ENCODE measurements at places on chromosomes 2 and 18.
A peak's percentile ranks its signal among the peaks of the same experiment; 100 is the strongest.

DNA sequence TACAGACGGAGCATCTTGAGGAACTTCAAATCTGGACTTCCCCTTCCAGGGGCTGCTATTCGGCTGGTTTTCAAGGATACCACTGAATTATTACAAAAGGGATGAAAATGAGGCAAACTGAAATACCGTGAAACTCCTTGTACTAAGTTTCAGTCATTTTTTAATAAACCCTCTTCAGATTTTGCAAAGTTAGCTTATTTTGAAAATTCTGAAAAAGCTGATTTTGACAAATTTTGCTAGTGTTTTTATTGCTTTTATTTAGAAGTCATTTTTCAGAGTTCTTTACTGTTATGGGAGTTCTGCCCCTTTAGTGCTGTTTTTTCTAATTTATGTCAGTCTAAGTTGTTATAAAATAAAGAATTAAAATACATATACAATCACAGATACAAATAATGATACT, 390.4 kb upstream of the VRK2 start:
- no peak for DNase-seq

DNA sequence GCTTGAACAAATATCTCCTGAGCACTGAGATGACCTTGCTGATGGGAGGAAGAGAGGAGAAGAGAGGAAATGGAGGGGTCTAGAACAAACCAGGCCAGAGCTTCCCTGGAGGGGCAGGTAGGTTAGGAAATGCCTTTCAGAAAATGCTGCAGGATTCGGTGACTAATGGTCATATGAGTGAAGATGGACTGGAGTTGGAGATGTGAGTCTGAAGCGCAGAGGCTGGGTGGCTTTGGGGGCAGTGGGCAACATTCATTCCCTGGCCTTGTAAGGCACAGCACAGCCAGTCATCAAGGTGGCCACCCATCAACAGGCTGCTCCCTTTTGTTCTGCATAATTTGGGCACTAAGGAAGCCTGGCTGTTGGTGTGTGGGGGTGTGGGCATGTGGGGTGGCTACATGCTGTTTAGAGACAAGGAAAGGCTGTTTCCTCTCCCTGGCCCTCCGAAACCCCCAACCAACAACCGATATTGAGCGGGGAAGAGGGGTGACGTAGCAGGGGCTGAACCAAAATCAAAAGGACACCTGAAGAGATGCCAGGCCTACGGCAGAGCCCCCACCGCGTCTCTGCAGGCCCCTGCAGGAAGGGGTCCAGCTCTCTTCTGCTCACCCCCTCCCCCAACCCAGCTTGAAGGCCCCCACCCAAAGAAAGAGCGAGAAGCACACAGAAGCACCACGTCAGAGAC, 1.5 kb downstream of the SLC30A3 start:
- no peak for DNase-seq

GRCh38 chr2:239685556-239685955, 284.7 kb upstream of the HDAC4 start:
- no peak for DNase-seq

- peak; percentile 97 for DNase-seq
Measured at GRCh38 chr2:17540093-17540812, at the start of gene VSNL1. Gene VSNL1 (plus strand): TSS chr2:17540696. CDS start chr2:17592075, 51,379 bp downstream.

DNA sequence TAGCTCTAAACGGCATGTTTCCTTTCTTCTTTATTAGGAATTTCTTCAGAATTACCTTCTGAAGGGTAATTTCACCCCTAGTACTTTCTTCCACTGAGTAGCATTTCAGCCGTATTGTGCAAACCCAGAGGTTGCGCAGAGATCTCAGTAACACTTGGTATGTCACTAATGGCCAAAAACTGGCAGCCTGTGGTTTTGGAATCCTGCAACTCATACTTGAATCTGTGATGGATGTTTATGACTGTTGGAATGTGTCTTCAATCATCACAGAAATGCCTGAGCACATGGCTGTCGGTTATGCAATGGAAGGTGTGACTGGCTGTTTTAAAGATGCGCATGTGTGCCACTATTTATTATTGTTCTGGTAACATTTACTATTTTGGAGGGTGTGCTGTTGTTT, 100.0 kb downstream of the COLEC12 start:
- DNase-seq = no peak

DNA sequence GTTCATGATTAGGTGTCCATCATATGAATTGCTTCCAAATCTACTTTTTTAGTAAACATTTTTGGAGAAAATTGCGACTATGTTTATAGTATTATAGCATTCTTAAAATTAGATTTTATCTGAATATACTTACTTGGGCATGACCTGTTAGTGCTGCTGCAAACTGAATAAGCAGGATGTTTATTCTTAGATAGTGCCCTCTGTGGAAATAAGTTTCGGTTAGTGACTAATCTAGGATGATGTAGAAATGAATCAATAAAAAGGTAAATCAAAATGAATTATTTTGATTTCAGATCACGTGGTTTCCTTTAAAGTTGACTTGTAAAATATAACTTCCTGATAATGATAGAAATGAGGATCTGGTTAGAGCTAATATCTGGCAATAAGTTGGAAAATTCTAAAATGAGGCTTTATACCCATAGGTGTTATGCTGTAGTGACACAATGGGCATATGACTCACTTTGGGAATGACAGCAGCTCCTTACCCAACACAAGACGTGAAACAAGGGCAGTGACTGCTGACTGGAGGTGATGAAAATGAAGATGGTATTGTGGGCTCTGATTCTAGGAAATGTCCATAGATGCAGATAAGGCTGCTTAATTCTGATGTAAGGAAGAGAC, 165.8 kb upstream of the TCF4 start:
- DNase-seq = no peak

- no peak for DNase-seq
Measured at GRCh38 chr18:50456285-50456684, 81.4 kb downstream of the SKA1 start.

DNA sequence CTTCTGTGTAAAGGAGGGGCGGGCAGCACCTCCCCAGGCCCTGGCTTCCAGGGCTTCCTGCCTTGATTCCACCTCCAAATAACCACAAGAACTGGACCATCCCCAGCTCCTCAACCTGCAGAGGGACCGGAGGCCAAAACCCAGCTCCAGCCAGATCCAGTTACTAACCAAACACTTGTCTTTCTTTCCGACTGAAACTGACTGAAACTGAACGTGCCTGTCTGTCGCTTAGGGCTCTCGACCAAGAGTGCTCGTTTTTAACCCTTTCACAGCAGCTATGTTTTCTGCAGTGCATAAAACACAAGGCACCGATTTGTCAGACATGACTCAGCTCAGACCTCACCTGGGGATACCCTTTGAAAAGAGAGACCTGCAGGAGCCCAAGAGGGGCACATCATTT, 249.9 kb upstream of the SIX2 start:
- peak; percentile 92 for DNase-seq

- DNase-seq = no peak
Measured at GRCh38 chr2:230537531-230537976, 121.6 kb downstream of the SP100 start.

- no peak for DNase-seq
Measured at GRCh38 chr2:46984040-46984439, 68.4 kb upstream of the MCFD2 start.

DNA sequence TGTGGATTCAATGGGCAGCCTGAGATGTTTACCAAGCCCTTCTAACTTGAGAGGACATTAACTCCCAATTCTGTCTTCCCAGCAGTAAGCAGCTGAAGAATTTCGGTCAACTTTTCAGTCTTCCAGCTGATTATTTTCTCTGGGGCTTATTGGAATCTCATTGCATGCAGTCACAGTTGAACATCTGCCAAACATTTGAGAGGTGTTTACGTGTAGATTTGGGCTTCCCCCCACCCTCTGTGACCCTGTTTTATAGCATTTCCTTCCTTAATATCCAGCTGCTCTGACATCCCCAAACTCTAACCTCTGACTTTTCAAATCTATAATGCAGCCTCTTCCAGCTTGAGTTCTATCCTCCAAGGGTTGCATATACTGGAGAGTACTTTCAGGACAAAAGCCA, 16.5 kb upstream of the VIT start:
- DNase-seq = no peak

GRCh38 chr18:41695441-41695840, 259.6 kb upstream of the PIK3C3 start:
- no peak for DNase-seq

DNA sequence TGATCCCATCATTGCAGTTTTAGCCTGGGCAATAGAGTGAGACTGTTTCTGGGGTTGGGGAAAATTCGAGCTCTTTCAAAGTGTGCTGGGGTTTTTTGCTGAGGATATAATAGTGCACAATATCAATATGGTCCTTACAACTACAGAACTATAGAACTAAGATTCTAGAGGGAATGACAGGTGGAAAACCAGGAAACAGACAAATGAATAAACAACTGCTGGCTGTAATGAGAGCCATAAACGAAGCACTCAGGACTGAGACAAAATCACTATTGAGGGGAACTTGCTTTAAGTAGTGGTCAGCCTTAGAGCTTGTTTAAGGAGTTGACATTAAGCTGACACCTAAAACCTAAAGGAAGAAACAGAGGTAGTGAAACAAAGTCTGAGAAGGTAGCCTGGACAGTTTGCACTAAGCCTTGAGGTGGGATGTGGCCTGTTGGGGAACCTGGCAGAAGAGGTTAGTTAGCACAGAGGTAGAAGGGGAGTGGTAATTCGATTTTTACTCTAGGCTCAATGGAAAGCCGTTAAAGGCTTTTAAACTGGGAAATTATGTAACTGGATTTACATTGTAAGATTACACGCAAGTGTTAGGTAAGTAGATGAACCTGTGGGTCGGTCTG, 33.8 kb downstream of the LCLAT1 start:
- no peak for DNase-seq

- DNase-seq = no peak
Measured at GRCh38 chr2:130374587-130375290, 18.9 kb downstream of the PTPN18 start.

DNA sequence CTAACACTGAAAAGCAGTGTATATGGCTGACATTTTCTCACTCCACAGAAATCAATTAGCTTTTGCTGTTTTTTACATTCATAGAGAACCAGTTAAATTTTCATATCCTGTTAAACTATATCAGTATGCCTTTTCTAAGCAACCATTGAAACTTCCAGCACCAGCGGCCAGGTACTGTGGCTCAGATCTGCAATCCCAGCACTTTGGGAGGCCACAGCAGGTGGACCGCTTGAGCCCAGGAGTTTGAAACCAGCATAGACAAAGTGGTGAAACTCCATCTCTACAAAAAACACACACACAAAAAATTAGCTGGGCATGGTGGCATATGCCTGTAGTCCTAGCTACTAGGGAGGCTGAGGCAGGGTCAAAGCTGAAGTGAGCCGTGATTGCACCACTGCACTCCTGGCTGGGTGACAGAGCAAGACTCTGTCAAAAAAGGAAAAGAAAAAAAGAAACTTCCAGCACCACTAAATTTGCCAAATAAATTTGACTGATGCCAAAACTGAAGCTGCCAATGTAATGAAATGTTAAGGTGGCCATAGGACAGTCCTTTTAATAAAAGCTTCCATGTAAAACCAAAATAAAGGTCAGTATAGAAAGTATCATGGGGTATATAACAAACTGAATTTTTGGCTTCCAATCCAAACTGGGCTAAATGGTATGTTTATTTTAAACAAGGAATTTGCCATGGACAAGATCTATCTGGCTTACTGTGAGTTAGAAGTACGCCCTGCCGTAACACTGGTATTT, 3.5 kb downstream of the SFT2D3 start:
- no peak for DNase-seq

DNA sequence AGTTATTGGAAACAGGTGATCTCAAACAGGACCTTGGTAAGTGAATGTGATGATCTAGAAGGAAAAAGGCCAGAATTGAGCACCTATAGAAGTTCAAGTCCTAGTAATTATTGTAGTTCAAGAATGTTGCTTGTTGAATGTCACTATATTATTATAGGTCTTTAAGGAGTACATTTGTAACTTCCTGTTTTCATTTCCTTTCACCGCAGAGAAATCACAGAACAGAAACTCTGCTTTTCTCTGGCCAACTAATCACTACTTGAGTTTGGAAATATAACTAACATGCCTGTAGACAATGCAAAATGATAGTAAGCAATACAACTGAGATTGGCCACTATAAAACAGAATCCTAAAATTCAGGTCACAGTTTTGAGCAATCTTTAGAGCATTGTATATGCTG, 61.8 kb upstream of the EFEMP1 start:
- no peak for DNase-seq

DNA sequence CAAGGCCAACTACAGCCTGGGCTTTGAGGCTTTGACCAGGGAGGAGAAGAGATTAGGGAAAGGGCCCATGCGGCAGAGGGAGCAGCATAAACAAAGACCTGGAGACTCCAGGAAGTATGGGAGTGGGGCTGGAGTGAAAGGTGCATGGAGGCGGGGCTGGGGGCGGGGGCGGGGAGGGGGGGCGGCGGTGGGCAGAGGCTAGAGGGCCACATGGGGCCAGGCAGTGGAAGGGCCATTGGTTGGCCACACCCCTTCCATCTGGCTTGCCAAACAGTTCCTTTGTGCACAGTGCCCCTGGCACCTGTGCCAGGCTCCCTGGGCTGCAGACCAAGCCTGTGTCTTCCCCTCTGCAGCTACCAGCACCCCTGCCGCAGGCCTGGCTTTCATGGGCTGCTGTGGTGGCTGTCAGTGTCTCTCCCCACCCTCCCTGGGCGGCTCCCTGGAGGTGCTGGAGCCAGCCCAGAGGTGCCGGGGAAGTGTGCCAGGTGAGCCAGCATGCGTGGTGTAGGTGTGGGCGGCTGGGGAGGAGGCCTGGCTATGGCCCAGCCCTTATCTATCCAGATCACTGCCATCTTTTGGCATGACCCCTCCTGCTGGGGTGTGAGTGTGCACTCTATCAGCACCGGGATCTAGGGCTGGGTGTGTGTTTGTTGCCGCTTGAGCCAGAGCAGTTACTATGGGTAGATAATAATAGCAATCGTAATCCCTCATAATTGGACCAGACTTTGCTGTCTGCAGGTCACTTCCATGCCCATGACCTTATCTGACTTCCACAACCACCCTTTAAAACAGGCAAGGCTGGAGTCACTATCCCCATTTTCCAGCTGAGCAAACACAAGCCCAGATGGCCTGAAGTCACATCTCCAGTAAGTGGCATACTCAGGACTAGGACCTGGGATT, 30.5 kb downstream of the DNMT3A start:
- peak; percentile 97 for DNase-seq

- no peak for DNase-seq
Measured at GRCh38 chr2:197045115-197045514, 118.6 kb upstream of the PGAP1 start.

DNA sequence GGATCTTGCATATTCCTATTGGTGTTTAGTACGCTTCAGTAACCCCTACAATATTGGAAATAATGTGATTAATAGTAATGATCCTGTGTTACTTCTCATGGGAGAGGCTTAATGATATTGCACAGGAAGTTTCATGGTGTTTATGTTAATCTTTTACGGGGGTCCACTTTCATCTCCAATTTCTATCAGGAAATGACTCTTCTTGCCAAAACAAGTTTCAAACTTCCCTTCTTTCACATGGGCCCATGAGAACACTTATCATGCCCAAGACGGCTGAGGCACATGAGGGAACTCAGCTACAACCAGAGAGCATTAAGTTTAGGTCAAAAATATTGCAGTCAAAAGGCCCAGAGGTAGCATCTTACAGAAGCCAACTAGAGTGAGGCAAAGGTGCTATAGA, 7.6 kb downstream of the ERBB4 start:
- DNase-seq = no peak

DNA sequence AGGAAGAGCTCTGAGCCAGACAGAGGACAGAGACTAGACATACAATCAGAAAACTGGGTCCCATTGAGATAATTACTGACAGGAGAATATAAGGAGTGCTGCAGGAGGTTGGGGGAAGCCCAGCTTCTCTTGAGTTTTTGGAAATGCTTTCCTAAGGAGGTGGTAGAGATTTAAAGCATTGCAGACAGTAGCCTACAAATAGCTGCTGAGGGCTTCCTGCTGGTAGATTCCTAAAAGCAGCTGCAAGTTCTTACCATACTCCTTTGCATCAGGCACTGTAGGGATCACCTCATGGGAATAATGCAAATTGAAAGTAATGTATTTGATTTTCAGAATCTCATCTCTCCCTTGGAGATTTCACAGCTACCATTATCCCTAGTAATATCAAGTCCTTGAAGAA, 902.6 kb upstream of the GCFC2 start:
- DNase-seq = no peak

Data from NCI-H345 (cell line).